ENCODE measurements at places on chromosomes 1 and 21.

DNA sequence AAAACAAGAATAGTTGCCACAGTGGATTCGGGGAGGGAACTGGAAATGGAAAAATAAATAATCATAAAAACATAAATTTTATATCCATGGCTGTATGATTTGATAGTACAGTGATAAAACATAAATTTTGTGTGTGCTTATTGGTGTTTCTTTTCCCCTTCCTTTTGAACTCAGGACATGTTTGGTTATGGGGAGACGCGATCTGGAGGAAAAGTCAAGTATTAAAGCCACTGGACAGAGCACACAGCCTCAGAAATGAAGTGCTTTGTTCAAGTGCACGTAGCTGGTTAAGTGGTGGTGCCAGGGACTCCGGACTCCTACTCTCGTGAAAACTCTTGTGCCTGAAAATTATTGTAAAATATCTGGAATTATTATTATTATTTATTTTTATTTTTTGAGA, 9.7 kb upstream of the HMGCS2 start:
- no peak for DNase-seq

GRCh38 chr21:43867948-43868347, 2.9 kb downstream of the AGPAT3 start:
- DNase-seq = no peak

DNA sequence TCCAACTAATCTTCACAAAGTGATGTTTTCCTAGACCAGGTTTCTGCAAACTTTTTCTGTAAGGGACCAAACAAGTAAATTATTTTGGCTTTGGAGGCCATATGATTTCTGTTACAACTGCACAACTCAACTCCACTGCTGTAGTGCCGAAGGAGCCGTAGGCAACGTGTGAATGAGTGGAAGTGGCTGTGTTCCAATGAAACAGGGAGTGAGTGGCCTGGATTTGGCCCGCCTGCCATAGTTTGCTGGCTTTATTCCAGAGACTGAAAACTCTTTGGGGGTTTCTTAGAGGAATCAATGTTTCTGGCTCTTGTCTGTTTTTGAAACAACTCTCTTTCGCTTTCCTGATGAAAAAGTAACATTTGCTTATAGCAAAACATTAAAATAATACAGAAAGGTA, 12.6 kb upstream of the ACTL8 start:
- DNase-seq = no peak

GRCh38 chr1:175133673-175134435, 58.7 kb downstream of the KIAA0040 start:
- DNase-seq = peak; percentile 15

GRCh38 chr1:207672522-207673130, 27.7 kb downstream of the CR1L start:
- DNase-seq = peak; percentile 64

DNA sequence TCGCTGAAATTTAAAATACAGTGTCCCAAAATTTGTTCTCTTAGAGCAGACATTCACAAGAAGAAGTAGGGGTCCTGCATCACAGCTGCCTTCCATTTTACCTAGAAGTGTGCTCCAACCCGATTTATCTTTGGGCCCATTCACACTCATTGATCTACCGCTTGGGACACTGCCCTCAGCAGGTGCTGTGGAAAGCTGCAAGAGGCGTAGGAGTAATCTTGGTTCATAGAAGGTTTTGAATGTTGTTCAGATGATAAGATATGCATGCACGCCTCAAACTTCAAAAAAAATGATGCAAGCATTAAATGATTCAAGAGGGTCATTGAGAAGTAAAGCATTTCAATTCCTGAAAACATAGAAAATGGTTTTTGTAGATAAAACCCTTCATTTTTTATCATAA, 18.6 kb upstream of the C1orf105 start:
- no peak for DNase-seq

- DNase-seq = no peak
Measured at GRCh38 chr1:100959502-100960060, 63.7 kb downstream of the SLC30A7 start.
